ENCODE measurements at places on chromosomes 5 and 9.

GRCh38 chr9:122168356-122168755 lies 8.6 kb downstream of the MORN5 start:
- DNase-seq = no peak

DNA sequence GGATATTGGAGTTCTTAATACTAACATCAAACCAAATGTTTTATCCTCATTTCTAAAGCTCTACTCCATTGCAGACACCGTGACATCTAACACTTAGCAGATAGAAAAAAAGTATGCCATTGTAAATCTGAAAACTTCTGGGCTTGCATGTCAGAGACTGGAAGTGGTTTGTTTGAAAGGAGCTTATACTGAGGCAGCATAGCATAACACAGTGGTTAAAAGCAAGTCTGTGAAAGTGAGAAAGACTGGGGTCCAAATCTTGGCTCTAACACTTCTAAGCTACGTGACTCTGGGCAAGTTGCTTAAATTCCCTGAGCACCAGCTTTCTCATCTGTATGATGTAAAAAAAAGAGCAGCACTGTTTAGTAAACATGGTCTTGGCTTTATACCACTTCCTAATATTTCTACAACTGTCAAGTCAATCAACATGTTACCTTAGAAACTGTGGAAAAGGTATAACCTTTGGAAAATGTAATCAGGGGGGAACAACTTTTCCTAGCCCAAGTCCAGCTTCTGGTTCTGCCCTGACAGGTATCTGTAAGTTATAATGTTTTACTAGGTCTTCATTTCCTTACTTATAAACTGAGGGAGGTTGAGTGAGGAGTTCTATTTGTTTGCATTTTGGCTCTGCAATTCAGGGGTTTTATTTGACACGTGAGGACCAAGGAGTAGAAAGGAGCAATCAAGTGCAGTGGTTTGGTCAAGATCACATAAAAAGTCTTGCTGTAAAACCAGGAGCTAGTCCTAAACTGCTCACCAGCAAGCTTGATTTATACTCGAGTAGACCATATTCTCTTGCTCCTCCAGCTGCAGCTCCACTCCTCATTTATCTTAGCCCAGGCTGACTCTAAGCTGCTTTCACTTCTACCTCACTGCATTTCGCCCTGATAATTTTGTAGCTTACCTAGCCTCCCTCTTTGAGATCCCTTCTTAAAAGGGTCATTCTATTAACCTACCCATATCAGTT lies 541.0 kb downstream of the RAB3C start:
- DNase-seq = no peak

- DNase-seq = no peak
Measured at GRCh38 chr9:78612091-78612490, 315.2 kb downstream of the PSAT1 start.

DNA sequence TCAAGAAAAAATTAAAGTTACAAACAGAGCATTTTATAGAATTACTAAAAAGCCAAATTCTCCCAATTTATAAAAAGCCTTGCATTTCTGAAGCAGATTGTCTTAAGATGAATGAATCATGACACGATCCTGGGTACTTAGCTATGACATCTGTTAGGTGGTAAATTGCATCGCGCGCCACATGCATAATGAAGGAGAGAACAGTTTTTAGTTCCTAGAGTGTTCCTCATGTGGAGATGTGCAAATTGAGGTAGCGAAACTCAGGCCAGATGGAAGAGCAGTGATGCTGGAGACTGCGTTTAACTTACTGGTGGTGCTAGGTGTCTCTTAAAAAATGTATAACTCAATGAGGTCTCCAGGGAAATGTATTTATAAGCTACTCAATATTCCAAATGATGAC lies 516.1 kb downstream of the EFNA5 start:
- DNase-seq = peak; percentile 12

- DNase-seq = no peak
Measured at GRCh38 chr9:118269623-118270022, 565.4 kb downstream of the TLR4 start.
